ENCODE measurements at places on chromosomes 12 and 14. TPM values are rescaled to one million over a fixed set of nuclear protein-coding genes. Genes with fewer than 3 reads are reported as not detected.

DNA sequence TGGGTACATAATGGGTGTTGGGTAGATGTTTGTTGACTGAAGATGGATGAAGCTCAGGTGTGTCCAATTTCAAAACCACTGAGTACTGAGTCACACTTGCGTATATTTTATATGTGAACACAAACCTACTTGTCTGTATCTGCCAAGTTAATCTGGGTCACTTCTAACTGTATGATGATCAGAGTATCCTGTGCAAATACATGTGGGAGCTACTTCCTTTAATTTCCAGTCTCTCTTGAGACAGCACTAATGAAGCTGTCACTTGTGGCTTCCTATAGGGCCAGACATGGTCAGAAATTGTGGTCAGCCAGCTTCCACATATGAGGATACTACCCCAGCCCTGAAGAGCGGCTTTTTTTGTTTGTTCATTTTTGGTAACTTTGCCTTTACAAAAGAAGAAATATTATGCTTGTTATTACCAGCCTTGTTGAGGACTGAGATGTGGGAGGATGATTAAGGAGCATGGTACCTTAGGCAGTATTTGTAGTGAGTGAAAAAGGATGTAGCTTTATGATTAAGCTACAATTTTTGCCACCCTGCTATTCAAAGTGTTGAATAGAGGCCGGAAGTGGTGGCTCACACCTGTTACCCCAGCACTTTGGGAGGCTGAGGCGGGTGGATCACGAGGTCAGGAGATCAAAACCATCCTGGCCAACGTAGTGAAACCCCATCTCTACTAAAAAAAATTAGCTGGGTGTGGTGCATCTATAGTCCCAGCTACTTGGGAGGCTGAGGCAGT is 32.4 kb downstream of the PLXNC1 start:
- no peak for DNase-seq

GRCh38 chr14:103107941-103108748 is 13.6 kb downstream of the EXOC3L4 start:
- DNase-seq, result no peak

Gene TMEM30B
- total RNA-seq, result 2.1 TPM

DNA sequence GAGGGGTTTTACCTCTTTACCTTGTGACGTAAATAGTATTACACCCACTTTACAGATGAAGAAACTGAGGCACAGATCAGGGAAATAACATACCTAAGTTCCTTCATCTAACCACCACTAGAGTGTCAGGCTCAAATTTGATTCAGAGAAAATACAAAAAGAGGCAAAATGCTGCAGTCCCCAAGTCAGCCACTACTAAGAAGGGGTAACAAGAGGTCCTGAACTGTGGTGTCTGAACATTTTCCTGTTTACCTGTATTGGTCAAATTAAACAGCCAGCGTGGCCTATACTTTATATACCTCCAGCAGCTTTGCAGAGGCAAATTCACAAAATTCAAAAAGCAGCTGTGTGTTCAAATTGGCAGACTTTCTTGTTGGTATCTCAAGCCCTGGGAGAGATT is 92.0 kb downstream of the TBX5 start:
- DNase-seq, result no peak

GRCh38 chr14:75563931-75564330 is 14.5 kb upstream of the FLVCR2 start:
- DNase-seq, result no peak

DNA sequence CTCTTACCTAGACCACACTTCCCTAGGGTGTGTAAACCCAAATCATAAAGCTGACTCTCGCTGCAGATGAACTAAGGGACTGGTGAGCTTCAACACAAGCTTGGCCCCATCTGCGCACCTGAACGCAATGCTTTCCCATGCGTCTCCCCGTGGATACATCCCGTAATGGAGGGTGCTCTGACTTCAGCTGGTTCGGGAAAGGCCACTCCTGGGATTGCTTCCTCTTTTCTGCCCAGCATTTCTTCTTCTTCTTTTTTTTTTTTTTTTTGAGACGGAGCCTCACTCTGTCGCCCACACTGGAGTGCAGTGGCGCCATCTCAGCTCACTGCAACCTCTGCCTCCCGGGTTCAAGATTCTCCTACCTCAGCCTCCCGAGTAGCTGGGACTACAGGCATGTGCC is 27.7 kb upstream of the ETFBKMT start:
- no peak for DNase-seq

Gene GAS2L3
- total RNA-seq, result 2.6 TPM

GRCh38 chr12:109432842-109433304 is 44.2 kb downstream of the KCTD10 start:
- peak; percentile 92 for DNase-seq

DNA sequence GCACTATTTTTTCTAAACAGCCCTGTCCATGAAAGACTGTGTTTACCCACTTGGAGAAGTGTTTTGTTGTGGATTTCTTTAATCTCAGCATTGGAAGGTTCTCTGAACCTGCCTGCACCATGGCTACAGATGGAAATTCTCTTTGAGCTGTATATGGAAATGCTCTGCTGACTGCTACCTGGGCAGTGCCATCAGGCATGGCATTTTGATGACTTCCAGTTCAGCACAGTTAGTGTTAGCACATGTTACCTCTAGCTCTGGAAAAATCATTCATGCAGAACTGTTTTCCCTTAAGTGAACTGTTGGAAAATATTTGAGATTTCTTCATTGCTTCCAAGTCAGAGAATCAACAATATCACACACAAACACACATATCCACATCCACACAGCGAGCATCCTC is 52.6 kb upstream of the RIC8B start:
- DNase-seq, result no peak

DNA sequence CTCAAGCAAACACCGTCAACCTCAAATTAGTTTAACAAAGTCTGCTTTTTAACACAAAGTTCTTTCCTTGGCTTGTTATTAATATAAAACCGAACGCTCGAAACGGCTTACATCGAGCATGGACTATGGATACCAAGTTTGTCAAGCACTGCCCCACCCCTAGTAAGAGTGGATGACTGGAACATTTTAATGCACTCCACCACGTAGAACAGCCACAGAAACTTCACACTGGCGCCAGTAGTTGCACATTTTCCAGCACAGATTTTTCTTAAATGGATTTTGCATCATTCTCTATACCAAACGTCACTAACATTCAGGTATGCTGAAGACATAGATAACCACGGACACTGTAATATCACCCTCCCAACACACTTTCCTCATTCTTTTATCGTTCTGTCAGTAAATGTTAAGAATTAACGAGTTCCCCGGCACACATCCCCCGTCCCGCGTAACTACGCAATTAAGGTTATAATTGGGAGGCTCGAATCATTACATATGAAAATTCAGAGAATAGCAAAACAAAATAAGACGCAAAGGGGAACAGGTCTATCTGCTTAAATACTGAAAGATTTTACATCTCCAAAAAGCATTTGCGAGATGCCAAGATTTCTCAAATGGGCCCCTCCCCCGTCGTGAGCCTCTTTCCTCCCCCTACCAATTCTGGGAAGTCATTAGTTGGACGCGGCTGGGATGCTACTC is 990 bp downstream of the FERMT2 start:
- DNase-seq, result peak; percentile 16

GRCh38 chr12:108693751-108694150 is 37.6 kb downstream of the CORO1C start:
- DNase-seq, result peak; percentile 7

Gene KRT75
- not detected for total RNA-seq

GRCh38 chr12:92928421-92928961 is 604 bp downstream of the EEA1 start:
- DNase-seq, result peak; percentile 82

- DNase-seq, result no peak
These were observed 70.9 kb downstream of the VWF start for GRCh38 chr12:6053541-6053940.

DNA sequence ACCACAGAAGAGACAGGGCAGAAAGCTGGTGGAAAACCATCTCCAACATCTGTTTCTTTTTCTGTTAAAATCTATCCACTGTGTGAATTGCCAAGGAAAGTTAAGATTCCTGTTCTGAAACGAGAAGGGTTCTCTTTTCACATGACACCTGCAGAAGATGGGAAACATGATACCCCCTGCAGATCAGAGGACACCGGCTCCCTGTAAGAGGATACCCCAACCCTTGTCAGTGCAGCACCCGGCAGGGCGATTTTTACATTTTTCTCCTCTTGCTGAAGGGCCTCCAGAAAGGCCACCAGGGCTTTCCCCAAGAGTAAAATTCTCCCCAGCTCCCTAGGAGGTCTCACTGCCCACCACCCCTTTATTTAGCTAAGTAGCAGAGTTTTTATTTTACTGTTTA is 48.2 kb downstream of the DPF3 start:
- DNase-seq, result no peak

GRCh38 chr12:123478762-123479161 is 20.8 kb downstream of the SNRNP35 start:
- DNase-seq, result no peak

DNA sequence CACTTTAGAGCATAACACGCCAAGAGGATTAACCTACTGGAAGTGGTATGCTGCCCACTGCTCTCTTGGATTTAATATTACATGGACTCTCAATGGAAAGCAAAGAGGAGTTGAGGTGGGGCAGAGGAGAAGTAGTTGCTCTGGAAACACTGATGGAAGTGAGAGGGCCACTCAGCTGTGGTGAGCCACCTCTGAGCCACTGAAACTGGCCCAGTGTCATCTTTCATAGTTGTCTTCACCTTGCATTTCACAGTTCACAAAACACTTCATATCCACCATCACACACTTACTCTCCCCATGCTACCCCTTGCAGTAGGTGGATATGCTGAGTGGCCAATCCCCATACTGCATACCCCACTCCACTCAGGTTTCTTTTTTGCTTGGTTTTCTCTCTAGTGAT is 12.2 kb upstream of the PCED1B start:
- DNase-seq, result peak; percentile 61

DNA sequence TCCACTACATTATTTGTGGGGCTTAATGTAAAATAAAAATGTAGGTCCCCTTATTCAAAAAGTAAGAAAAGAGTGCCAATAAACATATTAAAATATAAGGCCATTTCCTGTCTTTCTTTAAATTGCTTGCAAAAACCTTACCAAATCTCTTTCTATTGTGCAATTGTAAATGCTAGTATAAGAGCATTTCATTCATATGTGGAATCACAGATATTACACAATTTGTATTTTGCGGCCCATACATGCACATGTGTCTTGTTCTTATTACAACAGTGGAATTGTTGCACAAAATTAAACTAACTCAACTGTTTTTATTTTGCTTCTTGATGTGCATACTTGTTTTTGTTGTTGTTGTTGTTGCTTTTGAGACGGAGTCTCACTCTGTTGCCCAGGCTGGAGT is 20.1 kb upstream of the CRADD start:
- no peak for DNase-seq

Gene C14orf132
- total RNA-seq, result 4.3 TPM

GRCh38 chr12:103824845-103825244 is 16.2 kb downstream of the NT5DC3 start:
- DNase-seq, result no peak

Gene SLC6A13
- 0.30 TPM for total RNA-seq

DNA sequence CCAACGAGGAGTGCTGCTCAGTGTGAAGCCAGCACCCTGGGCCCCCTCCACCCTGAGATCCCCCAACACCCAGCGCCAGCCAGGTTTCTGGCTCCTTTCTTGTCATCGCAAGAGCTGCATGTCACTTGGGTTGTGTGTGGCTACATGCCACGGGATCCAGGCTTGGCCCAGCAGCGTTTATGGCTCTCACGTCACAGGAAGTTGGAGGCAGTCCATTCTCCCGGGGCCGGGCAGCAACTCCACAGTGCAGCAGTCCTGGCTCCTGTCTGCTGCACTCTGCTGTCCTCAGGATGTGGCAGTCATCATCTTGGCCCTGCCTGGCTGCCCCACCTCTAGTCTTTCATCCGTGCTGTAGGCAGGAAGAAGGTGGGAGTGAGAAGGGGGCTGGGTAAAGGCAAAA is 78.3 kb downstream of the AACS start:
- DNase-seq, result no peak

Gene CCDC197
- 0.53 TPM for total RNA-seq

GRCh38 chr12:30357766-30358490 is 337.7 kb downstream of the IPO8 start:
- no peak for DNase-seq

GRCh38 chr12:74317078-74317601 is 220.5 kb upstream of the ATXN7L3B start:
- DNase-seq, result no peak

DNA sequence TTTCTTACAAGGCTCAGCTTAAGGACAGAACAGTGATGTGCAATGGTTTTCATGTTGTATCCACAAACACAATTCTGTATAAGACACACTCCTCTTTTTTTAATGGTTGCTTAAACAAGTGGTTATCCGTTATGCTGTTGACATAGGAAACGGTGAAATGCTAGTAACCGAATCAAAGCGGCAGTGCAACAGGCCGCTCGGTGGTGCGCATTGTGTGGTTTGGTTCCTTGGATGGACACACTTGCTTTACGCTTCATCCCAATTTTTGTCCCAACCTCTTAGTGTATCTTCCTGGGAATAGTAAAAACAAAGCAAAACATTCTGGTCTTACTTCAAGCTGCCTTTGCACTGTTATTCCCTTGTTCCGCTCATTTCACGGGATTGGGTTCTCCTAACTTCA is 650 bp upstream of the PTGER2 start:
- DNase-seq, result no peak

DNA sequence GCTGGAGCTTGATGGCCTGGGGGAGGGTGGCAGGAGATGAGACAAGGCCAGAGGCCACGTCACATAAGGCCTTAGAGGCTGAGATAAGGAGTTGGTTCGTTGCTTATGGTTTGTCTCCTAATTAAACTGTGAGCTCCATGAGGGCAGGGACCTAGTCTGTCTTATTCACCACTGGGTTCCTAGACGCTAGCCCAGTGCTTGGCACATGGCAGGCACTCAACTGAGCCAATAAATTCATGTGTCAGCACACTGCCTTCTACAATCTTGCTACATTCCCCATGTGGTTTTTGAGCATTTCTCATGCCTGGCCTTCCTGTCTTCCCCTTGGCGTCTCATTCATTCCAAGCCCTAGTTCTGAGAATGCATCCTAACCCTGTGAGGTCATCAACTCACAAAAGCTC is 92.5 kb upstream of the MED13L start:
- DNase-seq, result no peak

DNA sequence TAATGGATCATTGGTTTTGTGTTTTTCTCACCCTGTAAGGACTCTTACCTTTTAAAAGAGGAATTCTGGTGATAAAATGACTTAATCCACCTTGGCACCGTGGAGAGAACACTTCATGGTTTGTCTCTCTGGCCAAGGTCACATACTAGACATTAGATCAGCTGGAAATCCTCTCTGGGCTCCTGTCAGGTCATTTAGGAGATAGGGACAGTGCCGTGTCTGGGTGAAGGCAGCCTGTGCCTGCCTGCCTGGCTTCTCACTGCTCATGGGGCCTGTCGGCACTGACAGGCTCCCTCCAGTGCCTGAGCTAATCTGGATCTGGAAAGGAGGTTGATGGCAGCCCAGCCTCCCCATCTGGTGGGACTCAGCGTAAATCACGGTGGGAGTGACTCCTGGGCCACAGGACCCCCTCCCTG is 5.7 kb downstream of the CRADD start:
- DNase-seq, result no peak

Gene TAS2R46
- total RNA-seq, result 0.46 TPM

All from activated CD4-positive, alpha-beta T cell treated with anti-CD3 and anti-CD28 coated beads for 36 hours (primary cell).